Panc1 (cell line): ENCODE measurements at places on chromosomes 6 and 20.
A peak's percentile ranks its signal among the peaks of the same experiment; 100 is the strongest.

GRCh38 chr6:100344761-100345160 is 120.0 kb downstream of the SIM1 start:
- peak; percentile 61 for DNase-seq

GRCh38 chr6:13535306-13535705 is 39.1 kb upstream of the SIRT5 start:
- no peak for DNase-seq

GRCh38 chr6:109820706-109821350 is 129.7 kb downstream of the FIG4 start:
- DNase-seq, result no peak

DNA sequence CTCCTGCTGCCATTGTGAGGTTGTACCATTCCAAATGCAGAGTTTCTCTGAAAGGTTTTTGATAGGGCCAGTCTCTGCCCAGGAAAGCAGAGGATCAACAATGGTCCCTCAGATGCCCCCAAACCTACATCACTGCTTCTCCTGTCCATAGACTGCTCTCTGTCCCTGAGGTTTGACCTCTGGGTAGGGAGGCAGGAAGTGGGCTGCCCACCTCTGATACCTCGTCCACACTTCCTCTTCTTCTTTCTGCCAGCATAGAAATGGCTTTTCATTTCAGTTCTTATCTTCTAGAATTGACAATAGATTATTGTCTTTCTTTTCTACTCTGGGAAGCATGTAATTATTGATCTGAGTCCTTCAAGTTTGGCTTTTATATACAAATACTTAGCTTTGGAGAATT is 170.6 kb downstream of the TRMT11 start:
- DNase-seq, result no peak

- DNase-seq, result no peak
Observed at GRCh38 chr6:88670369-88670768, 293.0 kb downstream of the RNGTT start.

DNA sequence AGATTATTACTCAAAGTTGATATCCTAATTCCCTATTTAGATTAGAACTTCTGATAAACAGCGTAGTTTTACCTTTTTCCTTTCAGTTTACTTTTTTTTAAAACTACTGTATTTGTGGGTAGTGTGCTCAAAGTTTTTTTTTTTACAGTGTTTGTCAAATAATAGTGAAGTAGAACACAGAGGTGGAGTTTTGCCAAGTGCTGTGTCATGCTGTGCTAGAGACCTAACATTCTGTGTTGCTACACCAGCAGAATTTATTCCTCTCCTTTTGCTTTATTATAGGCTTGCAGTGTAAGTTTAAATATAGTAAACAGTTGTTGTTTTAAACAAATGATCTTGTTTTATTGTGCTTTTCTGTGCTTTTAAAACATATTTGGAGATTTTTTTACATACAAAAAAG is 125.4 kb downstream of the HIVEP1 start:
- DNase-seq, result no peak

DNA sequence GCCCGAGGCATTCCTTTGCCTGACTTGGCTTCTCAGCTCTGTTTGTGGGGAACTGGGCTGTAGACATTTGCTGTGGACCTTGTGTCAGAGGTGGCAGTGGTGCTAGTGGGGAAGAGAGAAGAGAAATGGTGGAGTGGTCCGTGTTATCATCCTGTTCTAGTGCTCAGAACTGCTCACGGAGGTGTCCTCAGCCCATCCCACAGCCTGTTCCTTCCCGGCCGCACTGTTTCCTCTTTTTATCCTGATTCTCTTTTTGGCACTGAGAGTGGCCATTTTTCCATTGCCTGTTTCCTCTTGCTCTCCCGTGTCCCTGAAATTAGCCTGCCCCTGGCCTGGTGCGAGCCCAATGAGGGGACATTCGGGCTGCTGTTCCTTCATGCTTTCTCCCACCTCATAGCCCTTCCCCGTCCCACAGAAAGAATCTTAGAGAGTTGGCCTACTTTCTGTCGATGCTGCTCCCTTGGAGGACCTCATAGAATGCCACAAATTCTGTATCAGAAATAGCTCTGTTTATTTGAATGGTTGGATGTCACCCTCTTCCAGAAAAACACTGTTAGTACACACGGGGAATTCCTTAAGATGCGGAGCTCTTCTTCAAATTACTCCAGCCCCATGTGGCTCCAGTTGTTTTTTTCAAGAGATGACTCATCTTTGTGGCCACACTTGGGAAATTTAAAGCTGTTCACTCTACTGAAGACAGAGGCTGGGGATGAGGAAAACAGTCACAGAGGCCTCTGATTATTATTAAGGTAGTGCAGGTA is 26.1 kb downstream of the FARS2 start:
- DNase-seq, result no peak

DNA sequence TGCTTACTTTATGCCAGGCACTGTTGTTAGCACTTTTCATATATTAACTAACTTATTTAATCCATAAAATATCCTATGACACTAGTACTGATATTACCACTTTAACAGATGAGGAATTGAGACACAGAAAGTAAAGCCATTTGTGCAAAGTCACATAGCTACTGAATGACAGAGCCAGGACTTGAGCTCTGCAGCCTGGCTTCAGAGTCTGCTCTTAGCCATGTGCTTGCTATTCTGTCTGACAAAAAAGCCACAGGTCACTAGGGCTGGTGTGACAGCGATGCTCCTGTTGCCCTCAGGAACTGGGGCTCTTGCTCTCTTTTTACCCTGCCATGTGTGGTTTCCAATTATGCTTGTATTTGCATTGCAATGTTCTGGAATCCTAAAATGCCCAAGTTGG is 44.7 kb upstream of the RNF8 start:
- DNase-seq, result no peak

DNA sequence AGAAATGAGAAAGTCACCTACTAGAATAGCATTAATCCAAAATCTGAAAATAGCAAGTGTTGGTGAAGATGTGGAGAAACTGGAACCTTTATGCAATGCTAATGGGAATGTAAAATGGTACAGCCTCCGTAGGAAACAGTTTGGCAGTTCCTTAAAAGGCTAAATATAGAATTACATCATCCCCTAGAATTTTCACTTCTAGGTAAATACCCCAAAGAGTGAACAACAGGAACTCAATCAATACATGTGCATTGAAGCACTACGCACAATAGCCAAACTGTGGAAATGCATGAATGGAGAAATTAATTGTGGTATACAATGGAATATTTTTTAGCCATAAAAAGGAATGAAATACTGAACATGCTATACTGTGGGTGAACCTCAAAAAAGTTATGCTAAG is 982.0 kb upstream of the FLRT3 start:
- DNase-seq, result no peak

DNA sequence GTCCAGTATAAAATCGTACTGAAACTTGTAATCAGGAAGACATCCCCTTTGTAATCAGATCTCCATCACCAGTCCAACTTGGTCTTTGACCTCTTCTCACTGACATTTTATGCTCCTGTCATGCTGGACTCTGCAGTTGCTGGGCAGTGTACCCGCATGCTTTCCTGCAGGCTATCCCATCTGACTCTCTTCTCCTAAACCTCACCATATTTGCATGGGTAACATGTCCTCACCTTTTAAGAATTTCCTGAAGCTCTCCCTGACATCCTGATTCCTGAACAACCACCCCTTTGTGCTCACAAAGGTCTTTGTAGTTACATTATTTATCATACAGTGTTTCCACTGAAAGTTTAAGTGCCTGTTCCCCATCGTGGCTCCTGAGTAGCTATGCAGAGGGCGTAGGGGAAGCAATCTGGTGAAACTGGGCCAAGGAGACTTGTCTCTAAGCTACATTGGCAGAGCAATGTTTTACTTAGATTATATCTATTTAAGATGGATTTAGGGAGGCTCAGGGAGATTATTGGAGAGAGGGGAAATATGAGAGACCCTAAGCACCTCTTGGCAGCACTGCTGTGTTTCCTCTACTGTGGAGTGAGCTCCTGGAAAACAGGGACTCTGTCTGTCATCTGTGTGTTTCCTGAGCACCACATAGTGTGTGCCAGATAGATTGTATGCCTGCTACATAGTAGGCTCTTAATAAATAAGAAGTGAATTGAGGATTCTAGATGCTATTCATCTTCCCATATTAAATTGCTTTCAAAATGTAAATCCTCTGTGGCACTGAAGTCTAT is 124.0 kb downstream of the LAMA2 start:
- no peak for DNase-seq

GRCh38 chr6:74018825-74019224 is 322.8 kb downstream of the CD109 start:
- no peak for DNase-seq

- no peak for DNase-seq
Observed at GRCh38 chr6:9717568-9717967, 697.3 kb downstream of the TFAP2A start.

DNA sequence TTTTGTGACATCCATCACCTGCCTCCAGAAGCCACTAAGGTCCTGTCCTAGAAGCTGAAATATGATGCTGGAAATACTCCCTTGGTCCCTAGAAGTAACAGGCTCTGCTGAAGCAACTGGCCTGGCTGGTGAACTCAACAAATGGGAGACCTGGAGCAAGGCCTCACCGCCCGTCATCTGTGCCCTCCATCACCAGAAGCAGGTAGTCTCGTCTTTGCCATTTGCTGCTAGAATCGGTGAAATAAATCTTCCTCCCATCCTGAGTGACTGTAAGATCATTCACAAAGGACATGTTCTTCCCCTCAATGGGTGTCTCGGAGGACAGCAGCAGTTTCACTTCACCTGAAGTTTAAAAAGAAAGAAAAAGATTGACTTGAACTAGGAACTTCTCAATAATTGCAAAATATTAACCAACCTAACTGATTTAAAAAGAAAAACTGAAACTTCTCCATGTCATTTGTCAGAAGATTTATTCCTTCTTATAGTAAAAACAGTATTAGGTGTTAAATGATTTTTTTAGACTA is 21.0 kb downstream of the CST7 start:
- DNase-seq, result no peak

DNA sequence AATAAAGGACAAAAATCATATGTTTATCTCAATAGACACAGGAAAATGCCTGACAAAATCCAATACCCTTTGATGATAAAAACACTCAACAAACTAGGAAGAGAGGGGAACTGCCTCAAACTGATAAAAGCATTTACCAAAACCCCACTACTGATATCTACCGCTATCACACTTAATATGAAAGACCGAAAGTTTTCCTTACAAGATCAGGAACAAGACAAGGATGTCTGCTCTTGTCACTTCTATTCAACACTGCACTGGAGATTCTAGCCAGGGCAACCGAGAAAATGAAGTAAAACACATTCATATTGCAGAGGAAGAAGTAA is 25.1 kb downstream of the GZF1 start:
- no peak for DNase-seq

DNA sequence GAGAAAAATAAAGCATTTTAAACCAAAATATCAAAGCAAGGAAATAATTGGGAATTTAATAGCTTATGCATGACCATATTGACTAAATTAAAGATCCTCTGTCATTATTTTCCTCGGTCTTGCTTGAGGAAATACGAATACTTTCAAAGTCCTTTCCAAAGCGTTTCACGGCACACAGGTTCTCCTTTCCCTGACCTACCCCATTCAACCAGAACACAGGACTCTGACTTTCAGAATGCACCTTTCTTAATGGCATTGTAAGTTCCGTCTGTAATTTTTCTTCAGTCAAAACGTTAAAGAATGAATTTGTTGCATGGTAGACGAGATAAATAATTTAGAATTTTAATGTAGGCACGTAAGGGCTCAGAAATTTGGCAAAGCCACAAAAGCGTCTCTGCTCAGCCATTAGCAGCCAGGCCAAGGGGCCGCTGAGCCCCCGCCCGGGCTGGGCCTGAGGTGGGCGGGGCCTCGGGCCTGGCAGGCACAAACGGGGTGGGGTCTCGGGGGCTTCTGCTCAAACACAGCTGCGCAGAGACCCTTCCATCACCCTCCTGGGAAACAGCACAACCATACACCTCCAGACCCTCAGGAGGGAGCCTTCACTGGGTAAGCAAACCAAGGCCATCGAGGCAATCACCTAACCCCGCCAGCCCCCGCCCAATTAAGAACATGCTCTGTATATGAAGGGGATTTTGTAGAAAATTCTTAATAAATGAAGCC is 3.4 kb downstream of the NEDD9 start:
- no peak for DNase-seq

DNA sequence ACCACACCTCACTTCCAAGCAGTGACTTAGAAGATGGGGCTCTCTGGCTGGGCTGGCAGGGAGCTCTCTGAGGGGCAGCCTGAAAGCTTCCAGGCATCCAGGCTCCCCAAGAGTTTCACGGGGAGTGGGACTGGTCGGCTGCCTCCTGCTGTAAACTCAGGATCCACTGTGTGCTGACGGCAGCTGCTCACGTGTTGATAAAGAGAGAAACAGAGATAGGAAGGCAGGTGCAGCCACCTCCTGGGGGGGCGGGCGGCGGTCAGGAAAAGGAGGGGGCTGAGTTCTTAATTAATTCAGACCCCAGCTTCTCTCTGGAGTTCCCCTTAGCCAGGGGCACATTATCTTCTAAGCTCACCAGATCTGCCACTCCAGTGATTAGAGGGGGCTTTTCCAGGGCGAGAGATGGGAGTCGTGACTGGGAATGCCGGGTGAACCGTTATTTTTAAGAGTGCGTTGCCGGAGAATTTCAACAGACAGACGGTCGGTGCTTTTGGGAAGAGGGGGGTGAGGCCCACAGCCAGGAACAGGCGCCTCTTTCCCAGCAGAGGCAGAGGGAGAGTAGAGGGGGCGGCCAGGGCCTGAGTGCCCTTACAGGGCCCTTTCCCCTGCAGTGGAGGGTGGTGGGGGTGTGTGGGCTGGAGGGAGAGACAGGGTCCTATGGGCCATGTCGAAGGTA is 70.9 kb downstream of the CD40 start:
- no peak for DNase-seq

- no peak for DNase-seq
Observed at GRCh38 chr6:22545051-22545450, 24.3 kb upstream of the HDGFL1 start.

GRCh38 chr6:80535914-80536565 is 429.6 kb downstream of the BCKDHB start:
- DNase-seq, result no peak

DNA sequence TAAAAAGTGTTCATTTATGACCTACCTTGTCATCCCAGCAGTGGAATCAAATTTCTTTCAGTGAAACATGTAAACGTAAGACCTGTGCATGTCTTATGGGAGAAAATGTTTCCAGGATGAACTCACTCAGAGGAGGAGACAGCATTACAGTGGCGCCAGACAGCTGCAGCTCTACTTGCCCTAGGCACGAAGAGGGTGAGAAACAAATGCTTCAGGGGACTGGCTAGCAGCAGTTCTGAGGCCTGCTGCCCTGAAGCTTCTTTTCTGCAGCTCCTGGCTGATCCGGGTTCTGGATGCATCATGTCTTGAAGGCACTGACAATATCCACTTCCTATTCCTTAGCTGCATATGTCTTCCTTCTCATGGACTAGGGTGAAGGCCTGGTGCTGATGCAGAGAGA is 120.2 kb downstream of the QRSL1 start:
- DNase-seq, result no peak

- no peak for DNase-seq
Observed at GRCh38 chr6:98932381-98932780, 15.4 kb downstream of the FBXL4 start.
